ENCODE measurements at places on chromosomes 1 and 21.
A peak's percentile ranks its signal among the peaks of the same experiment; 100 is the strongest.

DNA sequence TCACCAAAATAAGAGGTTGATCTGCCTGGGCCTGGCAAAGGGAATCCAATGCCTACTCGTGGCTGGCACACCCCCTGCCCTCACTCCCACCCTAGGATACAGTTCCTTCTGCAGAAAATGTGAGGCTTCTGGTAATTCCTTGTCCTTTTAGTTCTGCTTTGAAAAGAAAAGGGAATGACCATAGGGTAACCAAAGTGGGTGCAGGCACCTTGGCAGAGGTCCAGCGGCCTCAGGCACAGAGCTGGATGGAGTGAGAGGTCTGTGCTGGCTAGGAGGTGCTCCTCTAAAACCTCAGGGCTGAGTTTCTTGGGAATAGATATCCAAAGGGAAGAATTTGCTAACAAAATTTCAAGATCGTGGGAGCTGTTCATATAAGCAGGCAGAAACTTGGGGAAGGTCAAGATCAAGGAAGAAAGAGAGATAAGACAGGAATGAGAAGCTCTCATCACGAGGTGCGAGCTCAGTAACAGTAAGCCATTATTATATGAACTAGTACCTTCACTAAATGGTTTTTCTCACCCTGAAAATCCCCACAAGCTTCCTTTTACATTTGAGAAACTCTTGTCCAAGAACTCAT lies 293.1 kb upstream of the LYPLAL1 start:
- no peak for DNase-seq

DNA sequence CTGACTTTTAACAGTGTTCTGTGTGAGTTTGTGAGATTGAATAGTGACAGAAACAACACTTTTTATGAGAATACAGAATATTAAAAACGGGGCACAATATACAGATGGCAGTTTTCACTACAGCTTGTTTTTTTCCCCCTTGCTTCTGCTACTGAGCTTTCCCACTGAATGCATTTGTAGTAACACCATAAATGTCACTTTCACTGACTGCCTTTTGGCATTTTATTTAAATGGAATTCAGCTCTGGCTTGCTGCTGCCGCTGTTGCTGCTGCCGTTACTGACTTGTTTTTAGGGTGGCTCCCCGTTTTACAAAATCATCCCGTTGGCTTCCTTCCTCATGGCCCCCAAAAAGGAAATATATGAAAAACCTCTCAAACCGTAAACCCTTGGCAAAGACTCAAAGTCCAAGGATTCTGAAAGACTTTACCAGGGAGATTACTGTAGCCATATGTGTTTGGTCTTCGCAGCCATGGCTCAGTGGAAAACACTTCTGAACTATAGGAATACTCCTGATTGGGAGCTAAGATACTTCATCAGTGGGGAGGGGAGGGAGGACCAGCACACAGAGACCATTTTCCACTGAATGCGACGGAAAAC lies 151.0 kb downstream of the NUF2 start:
- no peak for DNase-seq

DNA sequence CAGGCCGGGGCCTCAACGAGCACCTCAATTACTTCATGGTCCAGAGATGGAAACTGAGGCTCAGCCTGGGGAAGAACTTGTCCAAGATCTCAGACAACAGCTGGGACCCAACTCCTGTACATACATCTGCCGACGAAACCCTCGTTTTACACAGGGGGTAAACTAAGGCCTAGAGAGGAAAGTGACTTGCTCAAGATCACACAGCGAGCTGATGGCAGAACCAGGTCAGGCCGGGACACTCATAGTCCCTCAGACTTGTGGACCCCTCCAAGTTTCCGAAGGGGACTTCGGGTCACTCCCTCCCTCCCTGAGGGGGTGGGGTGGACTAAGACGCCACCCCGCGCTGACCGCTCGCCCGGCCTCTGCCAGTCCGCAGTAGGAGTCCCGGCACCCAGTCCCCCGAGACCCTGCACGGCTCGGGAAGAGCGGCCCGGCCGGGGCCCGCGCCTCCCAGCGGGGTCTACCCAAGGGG lies 430 bp downstream of the WASF2 start:
- no peak for DNase-seq

GRCh38 chr1:221336126-221336525 lies 405.8 kb downstream of the DUSP10 start:
- DNase-seq = no peak

GRCh38 chr1:45012639-45013278 lies 705 bp downstream of the UROD start:
- DNase-seq = no peak

DNA sequence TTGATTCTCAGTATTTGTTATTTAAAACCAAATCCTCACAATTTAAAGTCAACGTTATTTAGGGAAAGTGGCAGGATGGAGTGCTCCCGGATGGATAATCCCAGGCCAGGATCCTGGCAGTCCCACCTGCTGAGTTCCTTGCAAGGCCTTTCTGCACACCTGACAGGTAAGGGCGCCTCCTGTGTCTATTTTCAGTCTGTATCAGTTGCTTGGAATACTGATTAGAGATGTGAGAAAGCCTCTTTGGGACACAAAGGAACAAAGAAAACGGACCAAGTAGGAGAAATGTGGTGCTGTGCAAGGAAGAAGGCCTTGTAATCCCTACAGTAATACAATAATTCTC lies 12.2 kb downstream of the STYXL2 start:
- no peak for DNase-seq

DNA sequence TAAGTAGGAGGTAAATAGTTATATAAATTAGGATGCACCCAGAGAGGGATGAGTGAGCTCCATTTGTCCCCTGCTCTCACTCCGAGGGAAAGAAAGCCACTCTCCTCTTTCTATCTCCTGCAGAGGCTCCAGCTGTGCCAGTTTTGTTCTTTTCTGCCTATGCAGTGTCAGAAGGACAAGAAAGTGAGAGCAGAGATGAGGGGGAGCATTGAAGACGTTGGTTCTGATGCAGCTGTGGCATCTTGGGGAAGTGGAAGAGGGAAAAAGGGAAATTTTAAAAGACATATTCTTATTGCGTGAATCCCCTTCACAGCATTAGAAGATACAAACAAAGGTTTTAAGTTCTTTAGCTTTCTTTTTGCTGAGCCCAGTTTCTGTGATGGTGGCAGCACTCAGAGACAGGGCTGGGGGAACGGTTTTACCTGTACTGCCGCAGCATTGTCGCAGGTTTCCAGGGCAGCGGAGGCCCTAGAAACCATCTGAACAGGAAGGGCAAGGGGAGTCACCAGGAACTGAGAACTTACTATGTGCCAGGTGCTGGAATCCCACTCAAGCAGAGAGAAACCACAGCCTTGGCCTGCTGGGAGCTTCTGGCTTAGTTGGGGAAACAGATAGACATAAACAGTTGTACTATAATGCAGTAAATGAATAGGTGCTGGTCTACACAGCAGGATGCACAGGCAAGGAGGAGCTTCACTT lies 44.9 kb upstream of the USP24 start:
- no peak for DNase-seq

DNA sequence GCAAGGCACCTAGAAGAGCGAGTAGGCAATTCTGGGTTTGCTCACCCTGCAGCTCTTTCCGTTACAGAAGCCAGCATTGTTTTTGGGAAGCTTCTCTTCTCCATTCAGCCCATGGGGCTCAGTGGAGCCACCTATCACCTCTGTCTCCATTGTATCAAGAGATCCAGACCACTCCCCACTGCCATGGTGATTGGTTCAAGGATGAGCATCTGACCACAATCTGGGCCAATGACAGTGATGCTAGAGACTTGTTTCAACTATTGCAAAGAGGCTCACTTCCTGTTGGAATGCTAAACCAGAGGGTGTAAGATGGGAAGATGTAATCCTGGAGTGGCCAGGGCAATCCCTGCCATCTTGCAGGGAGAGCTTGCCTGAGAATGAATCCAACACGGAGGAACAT lies 6.6 kb downstream of the SPATA21 start:
- DNase-seq = no peak

- no peak for DNase-seq
Observed at GRCh38 chr1:178500091-178500770, 3.5 kb upstream of the CLEC20A start.

GRCh38 chr1:234676103-234676594 lies 66.2 kb upstream of the IRF2BP2 start:
- peak; percentile 85 for DNase-seq

GRCh38 chr1:23370330-23370708 lies 683 bp upstream of the ZNF436 start:
- DNase-seq = no peak

DNA sequence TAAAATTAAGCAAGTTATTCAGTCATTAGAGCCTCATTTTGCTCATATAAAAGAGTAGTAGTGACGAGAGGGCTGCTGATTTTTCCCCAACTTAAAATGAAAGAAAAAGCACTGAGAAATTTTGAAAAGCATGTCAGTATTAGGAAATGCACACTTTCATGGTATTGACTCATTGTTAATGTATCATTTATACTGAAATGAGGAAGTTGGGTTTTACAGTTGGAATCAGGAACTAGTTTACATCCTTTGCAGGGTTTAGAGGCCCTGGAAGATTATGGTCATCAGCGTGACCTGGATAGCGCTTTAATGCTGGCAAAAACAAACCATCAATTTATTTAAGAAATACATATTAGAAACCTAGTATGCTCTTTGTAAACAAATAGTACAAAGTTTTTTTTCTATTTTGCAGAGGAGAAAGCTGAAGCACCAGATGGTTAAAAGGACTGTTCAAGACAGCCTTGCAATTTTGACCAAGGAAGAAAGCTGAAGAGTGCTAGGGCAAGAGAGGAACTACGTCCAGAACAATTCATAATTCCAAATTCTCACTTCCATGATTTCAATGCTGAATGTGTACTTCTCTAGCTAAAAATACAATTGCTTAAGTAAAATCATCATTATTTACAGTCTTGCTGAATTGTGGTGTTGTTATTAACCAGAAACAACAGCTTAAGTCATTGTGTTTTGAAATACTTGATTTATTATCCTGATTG lies 94.8 kb upstream of the SGIP1 start:
- no peak for DNase-seq

GRCh38 chr1:7938070-7938469 lies 2.6 kb downstream of the TNFRSF9 start:
- no peak for DNase-seq

DNA sequence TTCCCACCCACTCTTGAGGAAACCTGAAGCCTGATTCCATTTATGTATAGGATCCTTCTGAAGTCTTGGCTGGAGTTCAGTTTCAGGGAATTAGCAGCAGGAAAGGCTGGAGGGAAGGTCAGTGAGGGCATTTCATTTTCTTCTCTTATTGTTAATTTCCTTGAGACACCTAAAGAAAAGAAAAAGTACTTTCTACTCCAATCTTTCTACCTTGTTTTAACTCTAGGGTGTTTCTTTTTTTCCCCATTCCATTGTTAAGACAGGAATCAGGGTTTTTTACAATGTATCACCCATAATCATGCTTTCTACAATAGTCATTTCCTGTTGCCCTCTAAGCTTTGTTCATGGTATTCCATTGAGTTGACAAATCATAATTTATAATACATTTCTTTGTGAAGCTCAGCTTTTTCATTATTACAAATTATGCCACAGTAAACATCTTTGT lies 27.4 kb downstream of the SNRPE start:
- no peak for DNase-seq

GRCh38 chr1:112706505-112707220 lies at the start of gene RHOC:
RHOC (minus strand) TSS chr1:112707127; CDS start chr1:112703799, 3,328 bp downstream.
- no peak for DNase-seq

- no peak for DNase-seq
Observed at GRCh38 chr1:245512980-245513578, 358.3 kb downstream of the KIF26B start.

GRCh38 chr1:20423169-20423795 lies 62.7 kb downstream of the CAMK2N1 start:
- DNase-seq = no peak

- no peak for DNase-seq
Observed at GRCh38 chr1:44717156-44717555, 13.8 kb downstream of the RNU5D-1 start.

GRCh38 chr21:38955495-38955894 lies 149.8 kb downstream of the ETS2 start:
- DNase-seq = no peak

GRCh38 chr1:156788136-156788535 lies 20.8 kb downstream of the PRCC start:
- DNase-seq = no peak

DNA sequence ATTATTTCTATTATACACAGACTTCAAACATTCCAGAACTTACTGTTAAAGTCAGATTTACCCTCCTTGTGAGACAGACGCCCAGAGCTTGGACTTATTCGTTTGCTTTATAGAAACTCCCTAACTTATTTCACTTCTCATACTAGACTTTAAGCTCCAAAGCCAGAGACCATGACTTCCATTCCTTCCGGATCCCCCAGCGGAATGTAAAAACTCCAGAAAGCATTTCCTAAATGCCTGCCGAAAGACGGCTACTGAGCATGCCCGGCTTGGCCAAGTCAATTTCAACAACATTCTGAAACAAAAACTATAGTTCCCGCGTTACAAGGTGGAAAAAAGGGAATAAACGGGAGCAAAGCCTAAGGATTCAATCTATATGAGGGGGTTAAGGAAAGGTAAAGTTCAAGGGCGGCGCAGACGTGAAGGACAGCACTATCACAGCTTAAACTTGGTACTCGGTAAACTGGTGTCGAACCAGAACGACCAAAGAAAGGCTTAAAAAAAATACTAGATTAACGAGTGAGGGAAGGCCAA lies 1.1 kb downstream of the USP48 start:
- no peak for DNase-seq

- no peak for DNase-seq
Observed at GRCh38 chr1:58290685-58291372, 255.7 kb downstream of the OMA1 start.

DNA sequence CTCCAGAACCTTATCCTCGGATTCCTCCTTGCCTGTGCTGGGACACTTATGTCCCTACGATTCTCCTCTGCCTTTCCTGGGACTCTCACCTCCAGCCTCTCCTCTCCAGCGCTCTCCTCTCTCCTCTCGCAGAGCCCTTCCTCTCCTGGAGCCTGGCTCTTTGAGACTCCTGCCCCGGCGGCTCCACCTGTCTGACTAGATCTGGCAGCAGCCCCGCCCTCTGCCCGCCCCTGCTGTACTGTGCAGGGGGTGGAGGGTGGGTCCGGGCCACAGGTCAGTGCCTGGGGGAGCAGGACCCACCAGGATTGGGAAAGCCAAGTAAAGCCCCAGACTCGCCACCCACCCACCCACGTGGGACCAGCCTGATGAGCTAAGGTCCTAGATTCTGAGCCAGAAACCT lies 1.6 kb downstream of the ELOVL1 start:
- DNase-seq = no peak

GRCh38 chr1:13605159-13605558 lies 21.5 kb downstream of the PDPN start:
- no peak for DNase-seq

- no peak for DNase-seq
Observed at GRCh38 chr1:89951766-89952604, 42.9 kb upstream of the ZNF326 start.

DNA sequence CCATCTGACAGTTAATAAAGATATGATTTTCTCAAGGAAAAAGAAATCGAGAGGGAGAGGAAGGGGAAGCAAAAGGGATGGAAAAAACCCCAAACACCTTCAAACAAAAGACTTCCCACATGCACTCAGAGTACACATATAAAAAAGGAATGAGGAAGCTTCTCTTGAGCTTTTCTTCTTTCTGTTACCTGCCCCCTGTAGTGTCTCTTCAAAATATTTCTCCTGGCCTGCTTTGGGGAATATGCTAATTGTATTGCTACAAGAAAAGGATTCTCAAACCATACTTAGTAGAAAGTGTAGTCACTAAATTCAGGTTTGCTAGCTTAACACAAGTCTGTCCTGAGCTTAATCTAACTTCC lies 58.7 kb downstream of the KIF14 start:
- no peak for DNase-seq

GRCh38 chr1:45669379-45669778 lies 17.0 kb downstream of the GPBP1L1 start:
- no peak for DNase-seq
